Stimulated activated CD4-positive, alpha-beta T cell treated with anti-CD3 and anti-CD28 coated beads, Interleukin-2, amount 100 ng/mL, for 48 hours (primary cell): ENCODE measurements at places on chromosomes 2 and 18.

DNA sequence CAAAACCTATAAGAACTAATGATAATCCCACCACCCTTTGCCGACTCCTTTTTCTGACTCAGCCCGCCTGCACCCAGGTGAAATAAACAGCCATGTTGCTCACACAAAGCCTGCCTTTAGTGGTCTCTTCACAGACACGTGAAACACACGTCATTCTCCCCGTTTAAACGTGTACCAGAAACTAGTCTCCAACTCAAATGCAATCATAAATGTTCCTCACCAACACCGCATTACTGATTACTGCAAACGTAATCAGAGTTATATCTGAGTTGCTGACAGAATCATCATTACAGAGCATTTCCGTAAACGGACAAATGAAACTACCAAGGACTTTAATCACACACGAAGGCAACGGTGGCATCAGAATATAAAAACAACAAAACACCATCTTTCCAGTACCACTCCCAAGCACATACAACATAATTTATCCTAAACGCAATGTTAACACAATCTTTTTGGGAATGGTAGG is 1.9 kb downstream of the CLK1 start:
- peak; percentile 48 for DNase-seq

- no peak for DNase-seq
Observed at GRCh38 chr2:30583204-30583749, 136.2 kb downstream of the LCLAT1 start.

DNA sequence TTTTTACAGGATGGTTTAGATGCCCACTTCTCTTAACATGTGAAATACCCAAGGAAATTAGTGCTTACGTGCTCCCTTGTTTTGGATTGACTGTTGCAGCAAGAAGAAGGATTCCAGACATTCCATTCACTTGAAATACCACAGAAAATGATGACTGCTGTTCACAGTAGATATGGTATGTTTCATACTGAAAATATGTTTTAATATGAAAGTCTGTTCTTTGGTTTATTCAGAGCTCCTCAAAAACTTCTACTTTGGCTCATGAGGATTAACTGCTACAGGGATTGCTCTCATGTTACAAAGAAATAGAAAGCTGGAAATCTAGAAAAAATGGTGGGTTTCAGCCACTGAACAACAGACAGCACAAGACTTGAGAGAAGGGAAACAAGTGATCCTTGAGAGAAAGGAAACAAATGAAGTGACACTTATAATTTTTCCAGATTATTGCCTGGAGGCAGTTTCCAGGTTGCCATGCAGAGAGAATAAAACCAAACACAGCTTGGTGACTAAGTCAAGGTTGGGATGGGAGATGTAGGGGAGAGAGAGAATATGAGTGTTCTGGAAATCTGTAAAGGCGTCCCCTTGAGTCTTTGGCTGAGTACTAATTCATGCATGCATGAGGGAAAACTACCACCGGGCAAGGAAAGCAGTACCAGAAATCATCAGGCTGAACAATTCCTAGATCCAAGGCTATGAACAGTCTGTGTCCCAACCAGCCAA is 348.1 kb downstream of the CLIP4 start:
- DNase-seq: no peak

GRCh38 chr2:74507145-74507925 is at the start of gene PCGF1:
PCGF1 (minus strand) TSS chr2:74507695; CDS start chr2:74507668, 27 bp downstream.
- peak; percentile 99 for DNase-seq

- no peak for DNase-seq
Observed at GRCh38 chr2:239769554-239770245, 255.4 kb downstream of the NDUFA10 start.

DNA sequence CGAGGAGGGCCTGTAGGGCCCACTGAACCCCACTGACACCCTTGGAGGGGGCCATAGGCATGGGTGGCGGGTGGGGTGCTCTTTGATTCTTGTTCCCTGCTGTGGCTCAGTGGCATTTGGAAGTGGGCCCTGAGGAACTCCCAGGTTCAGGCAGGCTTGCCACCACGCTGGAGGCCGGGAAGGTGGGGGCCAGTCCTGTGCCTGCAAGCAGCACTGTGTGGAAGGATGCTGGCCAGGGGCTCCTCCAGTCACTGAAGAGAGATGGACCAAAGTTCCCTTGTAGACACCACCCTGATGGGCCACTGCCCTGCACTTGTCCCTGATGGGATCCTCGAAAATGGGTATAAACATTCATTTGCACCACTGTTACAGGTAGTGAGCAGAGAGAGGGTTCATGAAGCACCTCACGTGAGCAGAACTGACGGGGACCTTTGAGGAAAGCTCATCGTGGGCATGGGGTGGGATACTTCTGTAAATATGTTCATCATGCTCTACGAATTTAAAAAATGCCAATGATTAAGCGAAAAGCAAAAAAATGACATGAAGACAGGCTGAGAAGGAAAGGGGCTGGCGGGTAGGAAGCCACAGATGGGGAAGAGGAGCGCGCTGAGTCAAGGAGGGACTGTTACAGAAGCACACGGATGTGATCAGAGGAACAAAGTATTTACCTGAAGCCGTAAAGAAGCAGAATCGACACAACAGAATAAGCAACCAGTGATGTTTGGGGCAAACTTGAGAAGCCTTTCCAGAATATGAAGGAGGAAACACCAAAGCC is 45.2 kb upstream of the ASB1 start:
- DNase-seq: no peak

GRCh38 chr2:181484851-181485637 is 27.9 kb downstream of the ITGA4 start:
- no peak for DNase-seq

DNA sequence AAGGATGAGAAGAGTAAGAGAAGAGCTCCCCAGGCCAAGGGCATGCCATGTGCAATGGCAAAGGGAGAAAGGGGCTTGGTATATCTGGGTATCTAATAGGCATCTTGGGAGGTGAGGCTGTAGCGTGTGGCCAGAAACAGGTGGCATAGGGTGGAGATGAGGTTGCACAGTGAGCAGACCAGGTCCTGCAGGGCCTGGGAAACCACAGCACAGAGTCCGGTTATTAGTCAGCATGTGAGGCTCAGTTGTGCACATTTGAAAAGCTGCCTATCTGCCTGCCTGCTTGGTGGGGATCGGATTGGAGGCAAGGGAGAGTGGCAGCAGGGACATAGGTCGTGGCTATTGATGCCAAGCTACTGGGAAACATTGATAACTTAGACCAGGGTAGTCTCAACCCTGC is 190.6 kb downstream of the TPGS2 start:
- no peak for DNase-seq

GRCh38 chr2:216340280-216340631 is 32.0 kb downstream of the MARCHF4 start:
- DNase-seq: no peak

DNA sequence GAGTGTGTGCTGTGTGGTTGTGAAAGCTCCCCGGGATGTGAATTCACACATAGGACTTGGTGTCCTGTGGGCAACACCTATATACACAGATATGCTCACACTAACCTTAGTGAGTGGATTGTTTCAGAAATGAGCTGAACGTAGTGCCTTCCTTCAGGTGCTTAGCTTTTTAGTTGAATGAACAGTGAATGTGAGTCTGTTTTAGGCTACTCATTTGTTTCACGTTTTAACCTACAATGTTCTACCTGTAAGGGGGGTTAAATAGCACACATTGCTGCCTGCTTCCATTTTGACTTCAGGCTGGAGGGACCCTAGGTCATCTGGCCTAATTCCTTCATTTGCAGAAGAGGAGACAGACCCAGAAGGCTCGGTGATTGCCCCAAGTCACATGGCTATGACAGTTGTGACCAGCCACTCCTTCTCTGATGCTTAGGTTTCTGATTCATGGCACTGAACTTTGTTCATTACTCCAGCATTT is 1.0 kb downstream of the PLEK start:
- no peak for DNase-seq

- DNase-seq: no peak
Observed at GRCh38 chr18:2811416-2811815, 35.4 kb upstream of the EMILIN2 start.

DNA sequence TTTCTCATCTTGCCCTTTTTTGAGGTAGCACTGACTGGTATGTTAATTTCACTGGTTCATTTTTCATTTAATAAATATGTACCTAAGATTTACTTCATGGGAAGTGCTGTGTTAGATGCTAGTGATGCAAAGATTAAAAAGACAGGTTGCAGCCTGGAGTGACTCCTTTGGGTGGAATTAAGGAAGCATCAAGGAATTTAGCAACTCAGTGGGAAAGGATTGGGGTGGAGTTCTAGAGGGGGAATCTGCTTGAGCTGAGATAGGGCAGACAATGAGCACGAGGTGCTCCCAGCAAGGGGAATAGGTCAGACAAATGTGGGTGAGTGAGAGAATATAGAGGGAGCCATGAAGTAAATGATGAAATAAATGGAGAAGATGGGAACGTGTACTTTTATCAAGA is 57.0 kb downstream of the LYPD6 start:
- no peak for DNase-seq

GRCh38 chr2:142723236-142723635 is 154.2 kb upstream of the KYNU start:
- DNase-seq: no peak

DNA sequence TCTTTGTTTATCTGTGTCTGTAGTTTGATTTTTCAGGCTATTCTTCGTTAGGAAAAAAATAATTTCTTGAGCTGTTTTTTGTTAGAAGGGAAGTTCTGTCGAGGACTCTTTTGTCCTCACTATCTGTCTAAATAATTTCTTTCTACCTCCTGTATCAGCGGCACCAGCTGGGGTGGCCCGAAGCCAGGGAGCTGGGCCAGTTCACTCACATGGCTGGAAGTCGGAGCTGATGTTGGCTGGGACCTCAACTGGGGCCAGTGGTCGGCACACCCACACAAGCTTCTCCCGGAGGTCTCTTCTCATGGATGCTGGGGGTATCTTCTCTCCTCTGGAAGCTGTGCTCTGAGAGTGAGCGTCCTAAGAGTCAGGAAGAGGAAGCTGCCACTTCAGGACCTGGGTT is 8.0 kb upstream of the PDIA6 start:
- no peak for DNase-seq

DNA sequence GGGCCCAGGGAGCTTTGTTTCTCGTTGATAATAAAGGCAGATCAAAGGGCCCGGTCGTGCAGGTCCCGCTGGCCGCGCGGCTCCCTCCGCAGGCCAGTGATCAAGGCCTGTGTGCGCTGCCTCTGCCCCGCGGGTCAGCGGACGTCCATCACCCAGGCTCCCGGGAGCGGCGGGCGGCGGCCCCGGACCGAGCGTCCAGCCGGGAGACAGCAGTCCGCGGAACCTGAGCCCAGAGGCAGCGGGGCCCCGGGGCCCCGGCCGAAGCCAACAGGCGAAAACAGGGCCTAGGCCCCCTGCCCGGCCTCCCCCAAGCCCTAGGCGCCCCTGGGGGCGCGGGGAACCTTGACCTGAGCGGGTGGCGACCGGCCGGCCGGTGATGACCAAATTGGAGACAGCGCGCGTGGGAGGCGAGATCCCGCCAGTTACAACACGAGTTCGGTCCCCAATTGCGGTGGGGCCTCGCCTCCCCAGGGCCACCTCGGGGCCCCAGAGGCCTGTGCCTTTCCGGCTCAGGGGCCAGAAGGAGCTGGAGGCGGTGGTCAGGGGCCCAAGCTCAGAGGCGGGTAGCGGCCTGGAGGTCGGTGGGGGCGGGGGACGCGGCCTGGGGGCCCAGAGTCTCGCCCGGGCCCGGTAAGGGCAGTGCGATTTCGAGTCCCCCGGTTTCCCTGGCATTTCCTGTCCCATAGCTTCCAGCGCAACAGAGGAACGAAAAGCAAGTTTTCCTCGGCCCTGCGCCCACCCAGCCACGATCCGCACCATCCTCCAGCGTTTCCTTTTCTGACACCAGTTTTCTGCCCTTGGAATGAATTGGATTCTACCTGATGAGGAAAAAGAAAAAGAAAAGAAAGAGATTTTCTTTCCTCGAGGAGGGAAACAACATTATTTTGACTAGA is 5.9 kb downstream of the SP9 start:
- no peak for DNase-seq

GRCh38 chr2:4258563-4258962 is 555.2 kb downstream of the DCDC2C start:
- DNase-seq: no peak

DNA sequence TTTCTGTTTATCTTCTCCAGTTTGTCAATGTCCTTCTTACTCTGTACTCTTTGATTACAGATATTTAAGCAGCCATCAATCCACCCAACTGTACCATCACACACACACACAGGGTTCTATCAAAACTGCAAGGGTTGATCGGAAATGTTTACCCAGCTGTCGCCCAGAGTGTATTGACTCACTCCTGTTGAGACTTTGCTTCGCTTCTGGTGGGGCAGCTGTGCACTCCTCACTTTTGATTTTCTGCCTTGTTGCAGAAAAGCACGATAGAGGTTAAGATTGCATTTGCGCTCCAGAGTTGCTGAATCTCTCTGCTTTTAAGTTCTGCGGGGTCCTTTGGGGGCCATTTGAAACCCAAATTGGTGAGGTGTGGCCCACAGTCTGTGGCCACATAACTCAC is 216.2 kb downstream of the SETBP1 start:
- DNase-seq: no peak

GRCh38 chr2:65662654-65663432 is 230.4 kb upstream of the SPRED2 start:
- DNase-seq: no peak

DNA sequence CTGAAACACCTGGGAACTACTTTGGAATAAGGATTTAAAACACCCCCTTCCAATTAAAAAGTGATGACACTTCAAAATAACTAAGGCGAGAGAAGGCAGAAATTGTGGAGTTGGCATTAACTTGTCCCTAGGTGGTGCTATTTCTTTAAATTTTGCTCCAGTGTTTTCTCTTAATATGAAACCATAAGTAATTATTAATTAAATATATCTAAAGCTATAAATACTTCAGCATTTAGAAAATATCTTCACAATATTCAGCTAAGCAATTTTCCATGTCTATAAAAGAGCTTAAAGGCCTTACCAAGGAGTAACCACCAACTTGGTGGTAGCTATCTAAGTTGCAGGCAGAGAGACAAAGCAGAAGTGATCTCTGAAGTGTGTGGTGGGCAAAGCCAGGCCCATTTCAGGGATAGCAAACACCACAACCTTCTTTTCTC is 186.8 kb upstream of the PGAP1 start:
- no peak for DNase-seq

- DNase-seq: no peak
Observed at GRCh38 chr18:77058290-77058835, 74.2 kb downstream of the MBP start.

DNA sequence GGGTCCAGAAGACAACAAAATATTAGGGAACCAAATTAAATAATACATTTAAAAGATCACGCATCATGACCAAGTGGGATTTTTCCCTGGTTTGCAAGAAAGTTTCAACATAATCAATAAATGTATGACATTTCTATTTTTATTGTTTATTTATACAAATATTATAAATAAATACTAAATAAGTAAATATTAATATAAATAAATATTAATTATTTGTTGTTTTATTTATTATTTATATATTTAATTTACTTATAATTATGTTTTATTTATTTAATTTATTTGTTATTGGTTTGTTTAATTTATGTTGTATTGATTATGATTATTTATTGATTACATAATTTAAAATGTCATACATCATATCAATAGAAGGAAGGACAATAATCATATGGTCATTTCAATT is 242.5 kb upstream of the HNMT start:
- DNase-seq: no peak

DNA sequence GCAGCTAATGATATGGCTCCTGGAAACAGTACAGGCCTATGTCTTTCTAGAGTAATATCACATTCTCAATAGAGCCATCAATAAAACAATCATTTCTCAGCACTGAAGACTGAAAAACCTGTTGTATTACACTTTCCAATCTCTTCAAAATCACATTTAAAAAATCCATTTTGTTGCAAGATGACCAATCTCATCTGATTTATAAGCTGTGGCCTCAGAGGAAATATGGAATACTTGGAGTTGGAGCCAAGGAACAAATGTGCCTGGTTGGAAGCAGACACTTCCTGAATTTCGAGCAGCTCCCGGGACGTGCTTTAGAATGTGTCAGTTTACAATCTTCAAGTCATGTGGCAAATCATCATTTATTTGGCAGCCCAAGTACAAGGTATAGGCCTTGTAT is 114.5 kb downstream of the ADCYAP1 start:
- no peak for DNase-seq
